Neural crest cell (in vitro differentiated cells): ENCODE measurements at places on chromosomes 6 and 20.

GRCh38 chr6:52420668-52421358 lies 671 bp downstream of the EFHC1 start:
- peak; percentile 23 for DNase-seq

GRCh38 chr6:18161431-18161830 lies 6.2 kb downstream of the KDM1B start:
- no peak for DNase-seq

DNA sequence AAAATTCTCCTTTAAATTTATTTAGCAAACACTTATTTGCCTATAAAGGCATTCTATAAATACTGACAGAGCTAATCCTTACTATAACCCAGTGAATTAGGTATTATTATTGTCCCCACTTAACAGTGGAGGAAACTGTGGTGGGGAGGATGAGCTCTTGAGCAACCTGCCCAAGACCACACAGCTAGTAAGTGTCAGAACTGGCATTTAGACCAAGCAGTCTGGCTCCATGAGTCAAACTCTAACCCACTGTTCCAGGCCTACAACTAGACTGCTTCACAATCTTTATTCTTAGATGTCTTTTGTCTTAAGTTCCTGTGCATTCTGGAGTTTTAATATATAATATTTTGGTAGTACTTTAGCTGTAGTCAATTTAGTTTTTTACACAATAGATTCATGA lies 530.8 kb downstream of the BCKDHB start:
- no peak for DNase-seq

DNA sequence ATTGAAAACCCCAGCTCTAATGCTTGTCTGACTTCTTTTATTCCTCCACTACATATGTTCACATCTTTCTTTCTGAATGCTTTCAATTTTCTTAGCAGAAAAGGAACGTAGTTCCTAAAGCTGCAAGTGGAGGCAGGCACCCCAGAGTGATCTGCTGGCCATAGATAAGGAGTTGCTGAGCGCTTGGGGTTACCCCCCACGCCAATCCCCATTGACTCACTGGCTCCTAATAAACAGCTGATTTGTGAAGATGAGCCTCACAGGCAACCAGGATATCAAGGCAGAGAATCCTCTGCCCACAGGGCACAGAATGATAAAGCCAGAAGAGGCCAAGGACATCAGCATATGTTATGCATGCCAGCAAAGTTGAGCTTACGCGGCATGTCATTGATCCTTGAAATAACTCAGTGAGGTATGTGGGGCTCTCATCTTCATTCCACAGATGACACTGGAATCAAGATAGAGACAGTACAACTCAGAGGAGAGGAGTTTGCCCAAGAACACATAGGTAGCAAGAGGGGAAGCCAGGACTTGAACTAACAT lies 129.1 kb upstream of the PTPRT start:
- DNase-seq, result no peak

- no peak for DNase-seq
Observed at GRCh38 chr20:62902926-62903615, 23.2 kb downstream of the DIDO1 start.

- DNase-seq, result no peak
Observed at GRCh38 chr20:50372770-50373088, 137.5 kb upstream of the PTPN1 start.

DNA sequence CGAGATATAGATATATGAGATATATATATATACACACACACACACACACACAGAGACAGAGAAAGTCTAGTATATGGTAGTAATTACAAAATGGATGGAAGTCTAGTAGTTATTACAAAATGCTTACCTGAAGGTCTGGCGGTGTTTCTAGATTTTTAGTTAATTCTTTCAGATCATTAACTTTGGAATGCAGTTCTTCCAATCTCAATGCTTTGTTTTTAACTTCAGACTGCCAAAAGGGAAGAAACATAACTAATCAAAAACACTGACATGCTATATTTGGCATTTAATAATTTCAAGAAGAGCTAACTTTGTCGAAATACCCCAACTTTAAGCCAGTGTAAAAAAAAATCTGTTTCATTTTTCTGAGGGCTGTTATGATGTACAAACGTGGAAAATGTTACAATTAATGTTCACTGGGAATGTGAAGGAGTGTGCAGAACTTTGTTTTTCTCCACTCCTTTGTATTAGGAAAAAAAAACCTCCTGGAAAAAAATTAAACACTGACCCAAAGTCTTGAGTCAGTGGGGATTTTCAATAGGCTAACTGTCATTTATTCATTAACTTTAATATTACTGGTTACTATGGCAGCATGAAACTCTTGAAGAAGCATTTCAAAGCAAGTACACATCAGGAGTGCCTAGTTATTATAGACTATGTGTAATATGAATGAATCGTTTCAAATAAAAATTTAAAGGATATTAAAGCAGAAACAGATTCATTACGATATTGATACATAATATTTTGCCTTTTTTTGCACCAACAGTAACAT lies 232.9 kb downstream of the SYNE1 start:
- DNase-seq, result no peak

DNA sequence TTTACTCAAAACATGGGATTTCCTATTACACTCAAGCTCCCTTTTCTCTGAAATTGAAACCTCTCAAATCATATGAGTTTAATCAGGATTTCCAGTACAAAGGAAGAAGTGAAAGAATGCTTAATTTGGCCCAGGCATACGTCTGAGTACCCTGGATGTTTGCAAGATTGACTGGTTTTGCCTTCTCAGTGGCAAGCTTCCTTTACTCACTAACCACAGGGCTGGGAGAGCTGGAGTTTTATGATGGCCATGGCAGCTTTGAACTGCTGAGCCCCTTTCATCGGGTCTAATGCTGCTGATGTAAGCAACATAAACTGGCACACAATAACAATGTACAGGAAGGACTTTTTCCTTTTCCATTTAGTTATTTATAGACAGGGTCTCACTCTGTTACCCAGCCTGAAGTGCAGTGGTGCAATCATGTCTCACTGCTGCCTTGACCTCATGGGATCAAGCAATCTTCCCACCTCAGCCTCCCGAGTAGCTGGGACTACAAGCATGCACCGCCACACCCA lies 194.8 kb downstream of the SLC35F1 start:
- DNase-seq, result no peak

- no peak for DNase-seq
Observed at GRCh38 chr20:60256811-60257210, 298.6 kb downstream of the CDH26 start.

DNA sequence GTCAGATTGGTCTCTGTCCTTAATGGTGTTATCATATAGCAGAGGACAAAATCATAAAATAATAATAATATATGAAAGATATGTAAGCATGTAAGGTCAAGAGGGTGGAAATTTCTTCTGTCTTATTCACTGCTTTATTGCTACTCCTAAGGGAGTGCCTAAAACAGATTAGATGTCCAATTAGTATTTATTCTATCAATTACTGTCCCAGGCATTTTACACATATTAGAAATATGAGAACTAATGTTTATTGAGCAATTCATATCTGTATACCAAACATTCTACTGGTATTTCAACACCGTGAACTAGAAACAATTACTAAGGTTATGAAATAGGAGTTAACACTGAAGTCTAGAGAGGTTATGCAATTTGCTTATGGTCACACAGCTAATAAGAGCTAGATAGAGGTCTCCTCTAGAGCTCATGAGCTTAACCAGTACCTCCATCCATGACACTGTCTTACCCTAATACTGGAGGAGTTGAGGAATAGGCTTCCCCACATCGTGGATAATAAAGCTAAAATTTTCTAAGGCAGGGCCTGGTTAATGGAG lies 302.3 kb downstream of the PLCB1 start:
- no peak for DNase-seq

- DNase-seq, result peak; percentile 76
Observed at GRCh38 chr6:3231247-3232016, 4.0 kb upstream of the TUBB2B start.

DNA sequence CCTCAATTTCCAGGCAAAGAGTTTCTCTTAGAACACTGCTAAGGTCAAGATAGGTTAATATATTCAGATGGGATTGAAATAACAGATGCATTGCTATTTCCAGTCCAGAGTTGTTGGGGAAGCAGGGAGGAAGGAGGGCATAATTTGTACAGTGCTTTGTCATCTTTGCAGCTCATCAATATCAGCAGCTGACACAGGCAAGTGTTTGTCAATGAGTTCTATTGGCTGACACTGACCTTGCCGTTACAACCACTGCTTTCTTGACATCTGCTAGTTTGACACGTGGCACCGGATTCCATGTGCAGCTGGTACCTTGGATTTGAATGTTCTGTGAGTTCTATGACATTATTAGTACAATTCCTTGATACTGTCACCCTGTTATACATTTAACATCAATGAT lies 28.0 kb upstream of the MLIP start:
- no peak for DNase-seq

DNA sequence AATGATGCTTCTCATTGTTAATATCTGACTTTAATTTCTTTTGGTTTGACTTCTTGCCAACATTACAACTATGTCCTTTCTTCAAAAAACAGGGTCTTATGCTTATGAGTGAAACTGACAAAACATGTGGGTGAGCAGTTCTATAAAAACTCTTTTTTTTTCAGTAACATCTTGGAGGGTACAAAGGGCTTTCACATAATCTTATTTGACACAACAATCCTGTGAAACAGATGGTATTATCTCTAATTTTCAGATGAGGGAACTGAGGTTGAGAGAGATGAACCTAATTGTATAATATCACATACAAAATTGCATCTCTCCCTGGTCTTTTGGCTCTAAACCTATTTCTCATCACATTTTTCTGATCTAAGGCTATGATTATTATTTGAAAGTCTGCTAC lies 38.3 kb downstream of the MAPK14 start:
- no peak for DNase-seq

DNA sequence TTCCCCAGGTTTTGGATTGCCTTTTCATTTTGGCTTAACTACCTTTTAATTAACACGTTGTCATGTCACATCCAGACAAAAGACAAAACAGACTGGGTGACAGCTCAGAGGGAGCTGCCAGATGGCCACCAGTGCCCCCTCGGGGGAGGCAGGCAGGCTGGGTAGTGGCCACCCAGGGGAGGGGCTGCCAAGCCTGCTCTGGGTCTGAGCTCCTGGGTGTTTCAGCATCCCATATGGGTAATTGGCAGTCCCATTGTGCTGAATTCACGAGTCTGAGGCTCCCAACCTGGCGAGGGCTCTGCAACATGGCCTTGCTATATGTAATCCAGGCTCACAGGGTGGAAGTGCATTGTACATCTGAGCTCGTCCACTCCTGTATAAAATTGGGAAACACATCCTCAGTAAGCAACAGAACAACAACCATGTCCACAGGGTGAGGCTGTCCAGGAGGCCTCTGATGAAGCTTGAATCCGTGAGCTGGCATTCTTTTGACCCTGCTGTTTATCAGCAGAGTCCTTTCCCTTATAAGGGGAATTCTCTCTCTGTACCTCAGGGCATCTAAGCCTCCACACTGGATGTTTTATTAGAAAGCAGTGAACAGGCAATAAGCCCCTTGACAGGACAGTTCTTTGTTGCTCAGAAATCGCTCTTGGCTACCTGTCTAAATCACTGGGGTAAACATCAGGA lies 111.7 kb upstream of the SLC22A23 start:
- no peak for DNase-seq

DNA sequence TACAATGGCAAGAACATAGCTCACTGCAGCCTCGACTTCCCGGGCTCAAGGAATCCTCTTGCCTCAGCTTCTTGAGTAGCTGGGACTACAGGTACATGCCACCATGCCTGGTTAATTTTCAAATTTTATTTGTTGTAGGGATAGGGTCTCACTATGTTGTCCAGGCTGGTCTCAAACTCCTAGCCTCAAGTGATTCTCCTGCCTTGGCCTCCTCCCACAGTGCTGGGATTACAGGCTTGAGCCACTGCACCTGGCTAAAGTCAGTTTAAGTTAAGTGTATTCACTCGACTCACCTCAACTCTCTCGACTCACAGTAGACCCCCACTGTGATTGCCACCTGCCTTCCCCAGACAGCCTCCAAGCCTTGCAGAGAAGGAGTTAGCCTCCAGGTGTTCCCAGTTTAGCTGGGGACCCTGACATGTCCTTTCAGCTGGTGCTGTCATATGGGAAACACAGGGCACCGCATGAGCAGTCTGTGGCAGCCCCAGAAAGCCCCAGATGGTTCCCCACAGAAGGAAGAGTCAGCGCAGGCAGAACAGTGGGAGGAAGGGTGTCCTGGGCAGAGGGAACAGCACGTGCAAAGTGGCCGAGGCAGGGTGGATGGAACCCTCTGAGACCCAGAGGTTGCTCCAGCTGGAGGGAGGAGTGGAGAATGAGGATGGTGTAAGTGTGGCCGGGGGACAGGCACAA lies 40.4 kb downstream of the CEBPB start:
- no peak for DNase-seq

DNA sequence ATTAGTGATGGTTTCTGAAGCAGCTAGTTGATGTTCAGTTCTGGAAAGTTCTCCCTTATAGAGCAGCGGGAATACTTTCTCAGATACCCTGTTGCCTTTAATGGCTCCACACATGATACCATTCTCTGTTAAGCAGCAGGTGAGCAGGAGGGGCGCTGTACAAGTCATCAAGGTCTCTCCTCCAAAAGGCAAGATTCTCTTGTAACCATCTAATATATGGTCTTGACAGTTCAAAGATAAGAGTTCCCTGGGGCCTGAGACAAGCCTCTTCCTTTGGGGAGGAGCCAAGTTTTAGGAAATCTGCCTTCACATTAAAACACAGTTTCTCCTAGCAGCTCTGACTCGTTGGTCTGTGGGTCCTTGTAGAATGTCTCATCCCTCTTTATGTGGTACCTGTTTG lies 258.2 kb downstream of the QKI start:
- DNase-seq, result no peak

DNA sequence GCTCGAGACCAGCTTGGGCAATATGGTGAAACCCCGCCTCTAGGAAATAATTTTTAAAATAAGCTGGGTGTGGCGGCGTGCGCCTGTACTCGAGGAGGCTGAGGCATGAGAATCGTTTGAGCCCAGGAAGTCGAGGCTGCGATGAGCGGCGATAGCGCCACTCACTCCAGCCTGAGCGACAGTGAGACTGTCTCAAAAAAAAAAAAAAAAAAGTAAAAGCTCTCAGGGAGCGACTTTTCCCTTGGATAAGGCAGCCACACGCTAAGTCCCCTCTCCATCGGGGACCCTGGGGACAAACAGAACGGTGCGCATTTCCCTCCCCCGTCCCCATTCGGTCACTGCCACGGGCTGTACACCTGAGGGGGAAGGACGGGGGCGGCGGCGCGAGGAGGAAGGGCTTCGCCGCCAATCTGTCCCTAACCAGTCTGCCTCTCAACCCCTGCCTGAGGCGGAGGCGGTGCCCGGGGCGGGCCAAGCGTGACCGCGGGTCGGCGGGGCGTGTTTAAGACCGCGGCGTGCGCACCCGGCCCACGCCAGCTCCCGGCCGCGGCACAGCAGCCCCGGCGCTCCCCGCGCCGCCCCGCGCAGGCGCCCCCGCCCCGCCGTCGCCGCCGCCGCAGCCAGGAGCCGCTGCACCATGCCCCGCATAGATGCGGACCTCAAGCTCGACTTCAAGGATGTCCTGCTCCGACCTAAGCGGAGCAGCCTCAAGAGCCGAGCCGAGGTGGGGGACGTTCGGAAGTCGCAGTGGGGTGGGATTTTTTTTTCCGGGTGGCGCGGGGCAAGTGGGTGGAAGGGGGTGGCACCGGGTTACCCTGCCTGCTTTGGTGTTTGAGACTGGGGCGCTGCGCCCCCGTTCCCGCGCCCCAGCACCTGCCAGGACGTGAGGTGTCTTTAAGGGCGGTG lies at the start of gene GMPR:
Gene GMPR (plus strand): TSS at position 531 of the 906 bp plus-strand sequence. CDS start 107 bp downstream, at position 638.
- peak; percentile 35 for DNase-seq
